Sigmoid colon (tissue), 7 donors: ENCODE measurements at places on chromosomes 11 and 22. TPM values are rescaled to one million over a fixed set of nuclear protein-coding genes. Genes with fewer than 3 reads are reported as not detected.

Gene PTGDR2
- total RNA-seq: 0.83 TPM

Gene PATE2
- not detected for total RNA-seq

Gene RIBC2
- total RNA-seq: not detected

Gene OTOG
- total RNA-seq: not detected

Gene ZNF280B
- total RNA-seq: 0.49 TPM

Gene HEPHL1
- total RNA-seq: not detected

Gene APOL1
- total RNA-seq: 15.0 TPM

Gene MYOD1
- not detected for total RNA-seq

Gene HIC2
- 2.1 TPM for total RNA-seq

DNA sequence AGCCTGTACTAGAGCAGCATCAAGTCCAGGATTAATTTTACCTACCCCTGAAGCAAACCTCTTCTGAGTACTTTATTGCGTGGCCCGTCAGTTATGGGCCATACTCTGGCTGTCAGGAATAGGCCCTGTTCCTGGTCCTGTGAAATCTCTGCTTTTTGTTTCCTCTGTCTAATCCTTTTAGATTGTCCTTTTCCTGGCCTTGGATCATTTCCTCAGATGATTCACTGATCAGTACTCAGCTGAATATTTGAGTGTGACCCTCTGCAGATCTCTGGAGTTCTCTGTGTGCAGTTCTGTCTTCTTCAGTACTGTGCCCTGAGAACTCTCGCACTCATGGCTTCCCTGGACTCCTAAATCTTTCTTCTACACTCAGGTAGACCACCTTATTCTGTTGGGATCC is 123.5 kb downstream of the UVRAG start:
- H3K4me3 ChIP-seq: no peak overlapping the region
- no peak overlapping the region for H3K27ac ChIP-seq
- no peaks in the 10 kb centered on the region for H3K36me3 ChIP-seq
- H3K27me3 ChIP-seq: no peaks in the 10 kb centered on the region
- DNase-seq: no peak

- DNase-seq: no peak
- H3K4me3 ChIP-seq: no peak overlapping the region
- H3K27me3 ChIP-seq: no peaks in the 10 kb centered on the region
- H3K4me1 ChIP-seq: no peaks in the 10 kb centered on the region
- H3K27ac ChIP-seq: no peak overlapping the region
Observed at GRCh38 chr11:16052750-16053149, 303.6 kb downstream of the SOX6 start.

DNA sequence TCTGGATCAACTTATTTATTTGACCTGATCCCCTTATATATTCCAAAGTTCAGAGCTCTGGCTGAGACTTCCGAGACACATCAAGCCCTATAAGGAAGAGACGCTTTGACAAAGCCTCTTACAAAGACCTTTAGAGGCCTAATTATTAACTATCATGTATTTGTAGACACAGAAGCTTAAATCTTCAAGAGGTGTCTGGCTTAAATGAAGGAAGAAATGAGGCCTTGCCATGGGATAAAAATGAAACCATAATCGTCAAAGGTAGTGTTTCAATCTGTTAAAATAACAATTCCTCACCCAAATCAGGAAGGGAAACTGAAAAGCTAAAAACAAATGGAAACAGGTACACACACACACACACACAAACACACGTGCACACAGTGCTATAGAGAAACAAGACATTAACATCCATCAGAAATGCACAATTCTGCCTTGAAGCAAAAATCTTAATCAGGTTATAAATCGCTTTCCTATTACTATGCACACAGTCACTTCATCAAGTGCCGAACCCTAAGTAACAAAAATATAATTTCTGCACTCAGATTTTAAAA is 50.2 kb downstream of the PITPNB start:
- H3K27me3 ChIP-seq: no peaks in the 10 kb centered on the region
- H3K4me3 ChIP-seq: peak overlapping the region; percentile 23
- no peak for DNase-seq

DNA sequence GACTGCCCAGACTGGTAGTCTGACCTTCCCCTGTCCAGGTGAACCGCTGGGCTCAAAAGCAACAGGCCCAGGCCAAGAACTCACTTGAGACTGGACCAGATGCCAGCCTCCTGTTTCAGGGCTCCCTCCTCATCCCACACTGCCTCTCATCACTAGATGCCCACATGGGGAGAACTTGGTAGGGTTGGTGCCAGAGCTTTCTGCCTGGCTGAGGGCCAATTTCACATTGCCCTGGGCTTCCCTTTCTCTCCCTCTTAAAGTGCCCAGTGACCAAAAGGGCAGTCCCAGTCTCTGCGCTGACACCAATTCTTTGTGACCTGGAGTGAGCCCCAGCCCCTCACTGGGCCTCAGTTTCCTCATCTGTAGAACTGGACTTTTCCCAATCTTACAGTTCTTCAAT is 41.7 kb downstream of the C11orf58 start:
- no peak overlapping the region for H3K27ac ChIP-seq
- DNase-seq: no peak
- H3K36me3 ChIP-seq: no peaks in the 10 kb centered on the region
- H3K4me3 ChIP-seq: no peak overlapping the region
- H3K27me3 ChIP-seq: no peaks in the 10 kb centered on the region
- no peaks in the 10 kb centered on the region for H3K4me1 ChIP-seq

DNA sequence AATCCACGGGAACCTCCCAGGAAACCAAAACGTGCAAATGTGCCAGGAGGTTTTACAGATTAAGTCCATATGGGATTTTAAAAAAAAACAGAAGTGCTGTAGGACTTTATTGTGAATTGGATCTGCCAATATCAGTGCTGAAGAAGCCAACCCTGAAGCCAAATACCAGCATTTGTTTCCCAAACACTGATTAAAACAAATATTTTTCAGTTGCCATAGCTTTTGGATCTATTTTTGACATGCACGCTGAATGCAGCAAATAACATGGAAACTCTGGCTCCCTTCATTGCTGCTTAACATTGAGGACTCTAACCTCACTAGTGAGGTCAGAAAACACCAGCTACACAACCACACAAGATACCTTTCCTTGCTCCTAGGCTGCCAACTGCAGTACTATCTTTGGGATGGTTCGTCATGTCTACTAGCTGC is 28.4 kb upstream of the SIK2 start:
- no peaks in the 10 kb centered on the region for H3K36me3 ChIP-seq
- H3K4me3 ChIP-seq: peak overlapping the region; percentile 9
- no peaks in the 10 kb centered on the region for H3K27me3 ChIP-seq
- peak overlapping the region; percentile 33 for H3K27ac ChIP-seq
- no peak for DNase-seq

DNA sequence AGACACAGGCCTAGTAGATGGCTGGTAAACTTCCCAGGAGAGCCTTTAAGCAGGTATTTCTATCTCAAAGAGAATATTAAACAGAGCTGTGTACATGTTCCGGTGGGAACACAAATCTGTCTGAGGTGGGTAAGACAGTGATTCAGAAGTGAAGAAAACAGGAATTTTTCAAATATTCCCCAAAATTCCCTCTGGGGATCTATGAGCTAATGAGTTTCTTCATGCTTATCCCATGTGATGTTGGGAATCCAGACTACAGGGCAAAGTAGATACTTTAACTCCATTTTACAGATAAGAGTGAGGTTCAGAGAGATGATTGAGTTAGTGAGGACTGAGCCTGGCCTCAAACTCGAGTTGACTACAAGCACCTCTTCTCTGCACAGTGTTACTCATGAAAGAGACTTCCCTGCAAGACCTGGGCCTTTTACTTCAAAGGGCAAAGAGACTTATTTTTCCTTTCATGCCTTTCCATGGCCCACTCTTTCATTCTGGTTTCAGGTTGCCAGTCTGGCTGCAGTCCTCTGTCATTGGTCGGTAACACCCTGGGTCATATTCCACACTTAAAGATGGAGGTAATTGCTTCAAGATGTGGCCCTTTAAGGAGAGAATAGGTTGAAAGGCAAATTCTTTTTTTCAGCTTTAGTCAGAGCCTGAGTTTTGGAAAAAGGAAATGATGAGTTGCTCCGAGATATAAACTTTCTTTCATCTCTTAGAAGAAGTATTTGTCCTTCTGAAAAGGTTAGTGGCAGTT is 70.1 kb downstream of the CYB5R2 start:
- no peaks in the 10 kb centered on the region for H3K4me1 ChIP-seq
- no peak for DNase-seq
- H3K4me3 ChIP-seq: no peak overlapping the region

GRCh38 chr11:79503028-79503427 is 62.2 kb upstream of the TENM4 start:
- H3K36me3 ChIP-seq: no peaks in the 10 kb centered on the region
- no peak for DNase-seq
- peaks cover 9% of the 10 kb centered on the region for H3K4me1 ChIP-seq
- no peak overlapping the region for H3K27ac ChIP-seq
- no peak overlapping the region for H3K4me3 ChIP-seq

- H3K4me1 ChIP-seq: no peaks in the 10 kb centered on the region
- H3K4me3 ChIP-seq: no peak overlapping the region
- H3K36me3 ChIP-seq: no peaks in the 10 kb centered on the region
- H3K27me3 ChIP-seq: no peaks in the 10 kb centered on the region
- H3K27ac ChIP-seq: peak overlapping the region; percentile 53
Observed at GRCh38 chr11:106397787-106398501, 320.5 kb downstream of the AASDHPPT start.

DNA sequence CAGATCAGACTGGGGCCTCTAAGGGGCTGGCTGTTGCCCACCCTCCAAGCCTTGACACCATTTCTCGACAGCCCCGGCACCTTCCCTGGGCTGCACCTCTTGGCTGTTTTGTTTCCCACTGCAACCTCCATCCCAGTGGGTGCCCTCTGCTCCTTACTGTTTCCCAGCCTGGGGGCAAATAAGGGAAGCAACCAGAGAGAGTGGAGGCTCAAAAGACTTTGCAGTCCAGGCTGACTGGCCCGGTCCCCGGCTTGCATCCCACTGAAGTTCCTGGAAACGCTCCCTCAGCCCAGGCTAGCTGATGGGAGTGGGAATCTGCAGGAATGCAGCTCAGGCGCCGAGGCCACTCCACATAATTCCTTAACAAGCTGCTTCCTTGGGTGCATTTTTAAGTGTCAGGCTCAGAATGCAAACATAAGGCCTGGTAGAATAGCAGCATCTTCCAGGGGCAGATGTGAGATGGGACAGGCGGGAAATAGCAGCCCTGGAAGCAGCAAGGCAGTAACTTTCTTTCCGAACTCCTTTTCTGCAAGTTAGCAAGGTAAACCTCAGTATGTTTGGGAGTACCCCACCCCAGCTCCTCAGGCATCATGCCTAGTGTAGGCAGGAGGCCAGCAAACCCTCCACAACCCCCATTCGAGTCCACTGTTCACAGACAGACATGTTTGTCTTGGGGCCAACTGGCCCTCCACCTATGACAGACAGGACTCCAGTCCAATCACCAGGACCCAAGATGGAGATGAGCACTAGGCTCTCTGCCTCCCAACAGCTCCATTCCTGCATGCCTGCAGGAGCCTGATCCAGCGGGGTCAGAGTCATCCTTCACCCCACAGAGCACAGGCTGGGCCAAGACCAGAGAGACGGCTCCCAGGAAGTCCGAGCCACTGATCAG is 39.3 kb downstream of the RPL27A start:
- H3K27me3 ChIP-seq: no peaks in the 10 kb centered on the region
- H3K4me3 ChIP-seq: no peak overlapping the region
- peaks cover 86% of the 10 kb centered on the region for H3K4me1 ChIP-seq
- H3K27ac ChIP-seq: peak overlapping the region; percentile 98
- peaks cover 34% of the 10 kb centered on the region for H3K36me3 ChIP-seq
- DNase-seq: peak; percentile 79

GRCh38 chr11:31582697-31583096 is 73.1 kb downstream of the ELP4 start:
- no peak overlapping the region for H3K4me3 ChIP-seq
- H3K4me1 ChIP-seq: no peaks in the 10 kb centered on the region
- no peak overlapping the region for H3K27ac ChIP-seq
- no peaks in the 10 kb centered on the region for H3K36me3 ChIP-seq
- DNase-seq: no peak

DNA sequence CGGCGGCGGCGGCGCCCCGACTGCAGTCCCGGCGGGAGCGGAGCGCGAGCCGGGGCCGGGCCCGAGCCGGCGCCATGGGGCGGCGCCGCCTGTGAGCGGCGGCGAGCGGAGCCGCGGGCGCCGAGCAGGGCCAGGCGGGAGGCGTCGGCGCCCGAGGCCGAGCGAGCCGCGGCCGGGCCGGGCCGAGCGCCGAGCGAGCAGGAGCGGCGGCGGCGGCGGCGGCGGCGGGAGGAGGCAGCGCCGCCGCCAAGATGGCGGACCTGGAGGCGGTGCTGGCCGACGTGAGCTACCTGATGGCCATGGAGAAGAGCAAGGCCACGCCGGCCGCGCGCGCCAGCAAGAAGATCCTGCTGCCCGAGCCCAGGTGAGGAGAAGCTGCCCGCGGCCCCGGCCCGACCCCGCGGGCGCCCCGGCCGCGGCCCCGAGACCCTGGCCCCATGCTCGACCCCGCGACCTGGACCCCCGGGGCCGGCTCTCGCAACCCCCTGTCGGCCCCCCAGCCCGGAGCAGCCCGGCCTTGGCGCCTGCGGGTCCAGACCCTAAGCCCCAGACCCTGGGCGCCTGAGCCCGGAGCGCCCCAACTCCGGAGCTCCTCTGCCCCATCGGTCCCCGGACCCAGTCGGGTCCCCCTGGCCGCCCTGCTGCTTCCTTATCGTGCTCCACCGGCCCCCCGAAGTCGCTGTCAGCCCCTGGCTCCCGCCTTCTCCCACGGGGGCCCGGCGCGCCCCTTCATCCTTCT is at the start of gene GRK2:
Gene GRK2 (plus strand): TSS at position 25 of the 739 bp plus-strand sequence. CDS start 227 bp downstream, at position 252.
- H3K27ac ChIP-seq: peak within 1 kb of the TSS; percentile 82
- H3K4me3 ChIP-seq: peak within 1 kb of the TSS; percentile 96
- peaks cover 71% of the 10 kb centered on the region for H3K4me1 ChIP-seq

- H3K27me3 ChIP-seq: no peaks in the 10 kb centered on the region
- no peak overlapping the region for H3K27ac ChIP-seq
- DNase-seq: no peak
- no peaks in the 10 kb centered on the region for H3K36me3 ChIP-seq
- no peak overlapping the region for H3K4me3 ChIP-seq
Observed at GRCh38 chr11:131874070-131874469, 503.7 kb downstream of the NTM start.

- no peaks in the 10 kb centered on the region for H3K36me3 ChIP-seq
- H3K4me1 ChIP-seq: no peaks in the 10 kb centered on the region
- DNase-seq: no peak
Observed at GRCh38 chr11:47667555-47667954, 25.2 kb upstream of the MTCH2 start.

- no peak for DNase-seq
- peak overlapping the region; percentile 27 for H3K4me3 ChIP-seq
- peak overlapping the region; percentile 27 for H3K27ac ChIP-seq
- no peaks in the 10 kb centered on the region for H3K4me1 ChIP-seq
- H3K36me3 ChIP-seq: no peaks in the 10 kb centered on the region
Observed at GRCh38 chr22:17199003-17199731, 20.1 kb downstream of the ADA2 start.

DNA sequence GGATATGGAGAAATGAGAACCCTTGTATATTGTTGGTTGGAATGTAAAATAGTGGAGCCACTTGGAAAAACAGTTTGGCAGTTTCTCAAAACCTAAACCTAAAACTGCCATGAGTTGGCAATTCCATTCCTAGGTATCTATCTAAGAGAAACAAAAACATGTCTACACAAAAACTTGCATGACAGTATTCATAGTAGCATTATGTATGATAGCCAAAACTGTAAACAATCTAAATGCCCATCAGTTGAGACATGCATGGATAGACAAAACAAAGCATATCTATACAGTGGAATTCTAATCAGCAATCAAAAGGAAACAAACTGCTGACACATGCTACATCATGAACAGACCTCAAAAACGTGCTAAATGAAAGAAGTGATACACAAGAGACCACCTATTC is 34.9 kb downstream of the TRAF6 start:
- no peaks in the 10 kb centered on the region for H3K4me1 ChIP-seq
- DNase-seq: no peak
- H3K36me3 ChIP-seq: no peaks in the 10 kb centered on the region
- H3K27ac ChIP-seq: no peak overlapping the region
- no peak overlapping the region for H3K4me3 ChIP-seq
- no peaks in the 10 kb centered on the region for H3K27me3 ChIP-seq
